ENCODE measurements at places on chromosomes 4 and X. TPM values are rescaled to one million over a fixed set of nuclear protein-coding genes. Genes with fewer than 3 reads are reported as not detected.

GRCh38 chr4:11098461-11098860, 330.2 kb downstream of the HS3ST1 start:
- no peak for DNase-seq

The HPGDS gene
- 1.4 TPM for total RNA-seq

- no peak for DNase-seq
Measured at GRCh38 chr4:8746523-8747466, 124.8 kb downstream of the HMX1 start.

DNA sequence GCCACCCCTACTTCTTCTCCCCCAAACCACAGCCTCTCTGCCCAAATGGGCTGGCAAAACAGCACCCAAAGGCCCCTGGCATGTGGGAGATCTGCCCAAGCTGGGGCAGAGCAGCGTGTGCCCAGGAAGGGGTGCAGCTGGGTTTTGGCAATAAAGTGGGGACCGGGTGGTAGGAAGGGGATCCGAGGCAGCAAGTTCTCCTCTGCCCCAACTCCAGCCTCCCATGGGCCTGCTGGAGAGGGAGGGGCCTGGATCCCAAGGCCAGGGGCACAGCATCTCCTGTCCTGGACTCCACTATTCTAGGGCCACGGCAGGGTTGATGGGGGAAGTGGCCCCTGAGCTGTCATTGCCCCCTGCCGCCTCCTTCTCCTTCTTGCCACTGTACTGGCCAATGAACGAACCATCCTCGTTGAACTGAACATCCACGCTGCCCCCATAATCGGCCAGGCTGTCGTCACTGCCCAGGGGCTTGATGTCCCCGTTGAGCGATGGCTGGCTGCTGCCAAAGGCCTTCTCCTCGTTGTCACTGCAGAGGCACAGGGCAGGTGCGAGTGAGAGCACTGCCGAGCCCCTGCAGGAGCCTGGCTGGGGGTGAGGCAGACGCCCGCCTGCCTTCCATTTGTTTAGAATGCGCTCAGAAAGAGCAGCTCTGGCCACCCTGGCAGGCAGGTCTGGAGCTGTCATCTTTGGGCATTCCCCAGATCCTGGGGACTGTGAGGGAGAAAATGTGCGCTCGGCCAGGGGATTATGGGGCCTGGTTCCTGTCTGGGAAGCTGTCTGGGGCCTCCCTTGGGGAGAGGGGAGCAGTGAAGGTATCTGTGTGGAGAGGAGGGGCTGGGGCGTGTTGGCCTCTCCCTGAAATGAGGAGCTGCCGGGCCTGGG, 23.4 kb downstream of the L1CAM start:
- no peak for DNase-seq

The ATP1B4 gene
- under 0.01 TPM for total RNA-seq

The MAGEA9B gene
- total RNA-seq = not detected

DNA sequence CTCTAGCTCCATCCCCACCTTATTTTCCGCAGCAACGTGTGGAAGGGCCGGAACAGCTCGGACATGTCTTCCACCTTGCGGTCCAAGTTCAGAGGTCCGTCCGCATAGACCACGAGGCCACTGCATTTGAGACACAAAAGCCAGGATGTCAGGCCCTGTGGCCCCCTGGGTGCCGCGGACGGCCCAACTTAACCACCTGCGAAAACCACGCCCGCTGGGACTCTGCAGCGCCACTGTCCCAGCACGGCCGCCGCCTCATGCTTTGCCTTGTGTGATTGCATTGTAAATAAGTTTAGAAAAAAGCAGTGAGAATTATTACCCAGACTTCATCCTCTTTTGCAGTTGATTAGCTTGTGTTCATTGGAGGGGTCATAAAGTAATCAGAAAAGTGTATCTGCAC, 58.2 kb upstream of the MXD4 start:
- no peak for DNase-seq

GRCh38 chr4:91257721-91258120, 1046.0 kb upstream of the GRID2 start:
- no peak for DNase-seq

GRCh38 chrX:49291615-49292337, 11.7 kb upstream of the GAGE10 start:
- no peak for DNase-seq

GRCh38 chr4:143127621-143128020, 57.1 kb upstream of the USP38 start:
- no peak for DNase-seq

- DNase-seq = no peak
Measured at GRCh38 chrX:64850371-64851082, 125.7 kb downstream of the ZC4H2 start.

- DNase-seq = no peak
Measured at GRCh38 chrX:78603908-78604307, 55.2 kb downstream of the RTL3 start.
